Tibial artery (tissue), 4 donors: ENCODE measurements at places on chromosomes 5 and 9.

DNA sequence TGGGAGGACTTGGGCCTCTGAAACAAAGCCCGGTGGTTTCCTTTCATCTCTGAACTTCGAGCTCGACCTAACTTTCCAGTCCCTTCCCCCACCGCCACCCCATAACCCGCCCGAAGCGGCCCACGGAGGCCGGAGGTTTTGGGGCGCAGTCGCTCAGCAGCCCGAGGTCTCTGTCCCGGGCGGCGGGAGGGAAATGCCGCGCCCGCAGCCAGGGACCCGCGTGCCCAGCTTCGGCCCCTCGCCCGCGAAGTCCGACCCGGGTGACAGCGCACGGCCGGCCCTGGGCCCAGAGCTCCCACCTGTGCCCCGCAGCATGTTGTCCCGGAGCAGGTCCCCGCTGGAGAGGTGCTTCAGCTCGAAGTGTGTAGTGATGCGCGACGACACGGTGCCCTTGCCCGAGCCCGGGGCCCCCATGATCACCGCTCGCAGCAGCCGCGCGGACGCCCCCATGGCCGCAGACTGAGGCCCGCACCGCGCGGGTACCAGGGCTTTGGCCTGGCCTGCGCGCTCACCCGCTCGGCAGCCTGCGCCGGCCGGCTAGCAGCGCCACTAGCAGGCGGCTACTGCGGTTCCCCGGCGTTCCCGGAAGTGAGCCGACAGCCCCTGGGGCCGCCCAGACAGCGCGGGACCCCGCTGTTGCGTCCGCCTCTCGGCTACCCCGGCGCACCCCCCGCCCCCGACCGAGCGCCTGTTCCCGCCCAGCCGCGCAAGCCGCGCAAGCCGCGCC is at the start of gene AK3:
Gene AK3, minus strand, starts transcription at position 565 of the 727 bp plus-strand sequence. Its CDS starts 115 bp downstream, at position 450.
- DNase-seq = peak; percentile 85

GRCh38 chr9:119272500-119273211 is 96.6 kb downstream of the BRINP1 start:
- no peak for DNase-seq

DNA sequence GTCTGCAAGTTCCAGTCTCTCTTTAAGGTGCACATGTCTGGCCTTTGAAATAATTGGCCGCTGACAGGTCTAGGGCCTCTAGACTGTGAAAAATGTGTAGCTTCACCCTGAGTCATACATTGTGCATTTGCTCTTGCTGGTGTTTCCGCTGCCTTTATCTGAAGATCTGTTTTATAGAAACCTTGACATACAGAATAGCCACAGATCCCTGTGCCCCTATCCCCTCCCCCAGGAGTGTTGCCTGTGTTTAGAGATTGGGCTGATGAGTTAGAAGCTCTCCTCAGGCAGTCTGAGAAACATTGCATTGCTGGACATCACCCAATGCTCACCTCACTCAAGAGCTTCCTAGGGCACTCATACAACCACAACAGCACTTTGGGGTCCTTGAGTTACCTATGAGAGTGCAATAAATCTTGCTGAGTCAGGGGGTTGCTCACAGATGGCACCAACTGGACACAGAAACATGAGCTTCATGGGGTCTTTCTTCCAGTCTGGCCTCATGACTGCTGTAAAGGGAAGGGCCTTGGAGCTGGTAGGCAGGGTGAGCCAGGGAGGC is 3.8 kb upstream of the ZNF782 start:
- no peak for DNase-seq

GRCh38 chr5:172123269-172123692 is 64.7 kb downstream of the STK10 start:
- no peak for DNase-seq

- no peak for DNase-seq
Measured at GRCh38 chr5:129474544-129474943, 14.4 kb downstream of the ADAMTS19 start.

DNA sequence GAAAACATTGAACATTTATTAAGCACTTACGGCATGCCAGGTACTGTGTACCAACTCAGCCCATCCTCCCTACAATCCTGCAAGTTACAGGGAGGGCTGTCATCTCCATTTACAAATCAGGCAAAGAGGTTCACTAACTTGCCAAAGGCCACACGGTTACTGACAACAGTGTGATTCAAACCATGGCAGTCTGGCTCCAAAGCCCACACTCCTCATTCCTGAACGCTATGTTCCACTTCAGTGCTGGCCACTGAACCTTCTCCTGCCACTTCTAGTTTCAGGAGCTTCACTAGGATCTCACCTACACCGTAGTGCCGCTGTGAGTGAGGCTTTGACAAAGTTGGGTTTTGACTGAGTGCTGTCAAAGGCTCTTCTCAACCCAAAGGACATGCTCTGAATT is 7.2 kb upstream of the LIFR start:
- DNase-seq = no peak

- DNase-seq = no peak
Measured at GRCh38 chr5:111422747-111423720, 89.3 kb downstream of the STARD4 start.

DNA sequence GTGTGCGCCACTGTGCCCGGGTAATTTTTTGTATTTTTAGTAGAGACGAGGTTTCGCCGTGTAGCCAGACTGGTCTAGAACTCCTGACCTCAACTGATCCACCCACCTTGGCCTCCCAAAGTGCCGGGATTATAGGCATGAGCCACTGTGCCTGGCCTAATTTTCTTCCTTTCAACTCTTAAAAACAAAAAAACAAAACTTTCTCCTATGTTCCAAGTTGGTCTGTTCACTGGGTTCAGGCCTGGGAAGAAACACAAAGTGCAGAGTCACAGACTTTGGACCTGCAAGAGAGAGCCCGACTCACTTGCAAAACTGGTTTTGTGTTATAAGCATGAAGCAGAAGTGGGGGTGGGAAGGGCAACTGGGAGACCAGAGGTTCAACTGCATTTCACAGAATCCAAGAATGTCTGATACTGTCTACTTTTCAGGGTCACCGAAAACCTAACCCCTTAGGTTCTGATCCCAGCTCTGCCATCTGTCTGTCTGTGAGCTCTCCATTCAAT is 5.2 kb upstream of the HDHD3 start:
- DNase-seq = no peak

GRCh38 chr5:157225469-157226422 is 40.2 kb upstream of the CYFIP2 start:
- DNase-seq = no peak
